ENCODE measurements at places on chromosomes 2 and 18.

DNA sequence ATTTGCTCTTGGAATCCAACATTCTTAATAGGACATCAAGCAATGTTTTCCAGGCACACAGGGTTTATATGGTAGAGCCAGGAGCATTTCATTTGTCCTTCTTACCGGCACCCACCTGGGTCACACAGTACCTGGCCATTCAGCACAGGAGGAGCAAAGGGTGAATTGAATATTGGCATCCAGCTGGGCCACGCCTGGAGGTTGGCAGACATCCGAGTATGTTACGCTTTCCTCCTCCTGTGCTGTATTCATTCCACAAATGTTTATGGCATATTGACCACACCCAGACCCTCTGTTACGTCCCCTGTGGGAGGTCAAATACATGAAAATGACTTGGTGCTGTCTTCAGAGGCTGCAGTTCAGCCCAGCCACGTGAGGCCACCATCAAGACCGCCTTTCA, 206.2 kb downstream of the RTP5 start:
- DNase-seq: peak; percentile 63

GRCh38 chr2:109645412-109646184, 31.4 kb downstream of the SOWAHC start:
- no peak for DNase-seq

DNA sequence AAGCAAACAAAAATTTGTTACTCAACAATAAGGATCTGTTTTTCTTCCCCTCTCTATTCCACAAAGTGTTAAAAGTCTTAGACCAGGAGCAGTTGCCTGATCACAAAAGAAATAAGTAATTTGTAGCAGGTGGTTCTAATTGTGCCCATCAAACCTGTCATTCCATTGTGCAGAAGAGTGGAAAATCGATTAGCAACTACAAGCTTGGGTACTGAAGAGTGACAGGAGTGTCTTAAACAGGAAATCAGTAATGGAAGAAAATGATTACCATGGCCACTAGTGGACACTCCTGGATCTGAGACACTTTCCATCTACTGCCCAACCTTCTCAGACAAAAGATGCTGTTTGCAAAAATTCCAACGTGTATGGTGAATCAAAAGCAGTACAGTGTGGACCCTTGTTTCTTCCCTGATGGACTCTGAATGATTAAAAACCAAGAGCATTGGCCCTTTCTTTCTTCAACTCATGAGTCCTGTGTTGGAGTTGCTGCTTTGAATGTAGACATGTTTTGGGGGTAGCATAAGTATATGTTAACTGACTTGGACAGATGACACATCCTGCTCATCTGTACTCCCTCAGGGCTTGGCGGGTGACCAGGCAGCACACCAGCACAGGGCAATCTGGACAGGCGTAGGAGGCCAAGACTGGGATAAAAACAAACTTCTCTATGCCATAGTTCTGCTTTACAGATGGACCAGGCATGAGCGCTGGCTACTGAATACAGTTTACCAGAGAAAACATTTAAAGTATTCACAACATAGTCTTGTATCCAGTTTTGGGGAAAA, 51.9 kb downstream of the PLA2R1 start:
- DNase-seq: no peak

- peak; percentile 34 for DNase-seq
Measured at GRCh38 chr2:128442053-128442751, 123.5 kb upstream of the HS6ST1 start.
